ENCODE measurements at places on chromosomes 4 and X.

GRCh38 chrX:112067601-112068000 is 15.0 kb downstream of the TRPC5 start:
- DNase-seq, result no peak

GRCh38 chrX:108396188-108396891 is 41.9 kb downstream of the COL4A6 start:
- peak; percentile 16 for DNase-seq

DNA sequence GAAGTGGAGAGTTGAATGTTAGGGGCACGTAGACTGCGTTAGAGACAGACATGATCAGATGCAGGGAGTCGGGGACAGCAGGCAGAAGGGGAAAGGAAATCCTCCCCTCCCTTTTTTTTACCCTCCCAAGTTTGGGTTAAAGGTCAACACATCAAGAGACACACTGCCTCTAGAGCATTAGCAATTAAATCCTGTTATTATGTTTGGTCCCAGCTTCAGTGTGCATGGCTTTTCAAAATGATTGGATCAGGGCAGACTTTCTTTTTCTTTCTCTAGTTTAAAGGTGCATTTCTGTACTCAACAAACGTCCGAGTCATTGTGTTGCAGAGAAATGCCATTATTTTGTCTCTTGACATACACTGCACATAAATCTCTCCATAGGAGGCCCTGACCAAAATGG is 63.9 kb downstream of the USP26 start:
- no peak for DNase-seq

DNA sequence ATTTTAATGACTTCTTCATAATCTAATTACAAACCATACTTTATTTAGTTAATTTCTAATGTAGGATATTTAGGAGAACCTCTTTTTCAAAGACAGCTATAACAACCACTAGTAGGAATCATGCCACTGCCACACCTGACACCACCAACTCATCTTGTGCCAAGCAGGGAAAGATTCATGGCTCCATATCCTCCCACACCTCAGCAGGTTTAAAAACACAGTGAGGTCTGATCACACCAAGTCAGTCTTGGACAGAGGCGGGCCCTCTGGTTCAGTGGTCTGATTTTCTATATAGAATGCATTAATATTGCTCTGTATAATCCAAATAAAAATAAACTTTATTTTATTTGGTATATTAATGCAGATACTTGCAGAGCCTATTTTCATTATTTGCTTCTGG is 227.7 kb upstream of the TTC29 start:
- DNase-seq, result no peak

DNA sequence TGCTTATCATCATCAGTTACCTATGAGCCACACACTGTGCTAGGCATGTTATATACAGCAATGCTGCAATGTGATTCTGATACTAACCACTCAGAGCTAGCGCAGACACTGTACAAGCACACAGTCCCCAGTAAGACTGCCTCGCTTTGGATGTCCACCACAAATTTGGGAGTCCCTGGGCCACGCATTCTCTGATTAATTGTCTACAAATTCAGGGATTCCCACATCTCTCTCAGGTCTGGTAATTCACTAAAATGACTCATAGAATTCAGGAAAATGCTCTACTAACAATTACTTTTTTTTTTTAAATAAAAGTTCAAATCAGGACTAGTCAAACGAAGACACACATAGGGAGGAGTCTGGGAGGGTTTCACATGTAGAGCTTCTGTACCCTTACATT is 652.1 kb upstream of the AADAT start:
- no peak for DNase-seq

- DNase-seq, result no peak
Observed at GRCh38 chr4:182093431-182093831, 149.8 kb upstream of the TENM3 start.

DNA sequence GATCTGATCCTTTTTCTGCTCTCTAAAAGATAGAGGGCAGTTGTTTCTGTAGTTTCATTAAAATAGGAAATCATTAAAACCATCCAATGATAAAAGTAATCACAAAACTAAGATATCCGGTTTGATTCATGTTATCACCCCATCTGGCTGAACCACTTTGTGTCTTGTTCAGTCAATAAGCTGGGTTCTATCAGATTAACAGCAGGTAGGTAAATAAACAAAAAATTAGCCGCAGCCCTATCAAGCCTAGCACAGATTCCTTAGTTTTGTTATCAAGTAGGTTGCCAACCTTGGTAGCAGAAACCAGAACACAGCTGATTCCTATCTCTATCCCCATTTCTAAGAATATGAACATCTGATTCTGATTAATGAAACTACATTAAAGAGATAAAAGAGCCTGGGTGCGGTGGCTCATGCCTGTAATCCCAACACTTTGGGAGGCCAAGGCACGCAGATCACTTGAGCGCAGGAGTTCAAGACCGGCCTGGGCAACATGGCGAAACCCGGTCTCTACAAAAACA is 118.6 kb upstream of the PLAC1 start:
- no peak for DNase-seq

DNA sequence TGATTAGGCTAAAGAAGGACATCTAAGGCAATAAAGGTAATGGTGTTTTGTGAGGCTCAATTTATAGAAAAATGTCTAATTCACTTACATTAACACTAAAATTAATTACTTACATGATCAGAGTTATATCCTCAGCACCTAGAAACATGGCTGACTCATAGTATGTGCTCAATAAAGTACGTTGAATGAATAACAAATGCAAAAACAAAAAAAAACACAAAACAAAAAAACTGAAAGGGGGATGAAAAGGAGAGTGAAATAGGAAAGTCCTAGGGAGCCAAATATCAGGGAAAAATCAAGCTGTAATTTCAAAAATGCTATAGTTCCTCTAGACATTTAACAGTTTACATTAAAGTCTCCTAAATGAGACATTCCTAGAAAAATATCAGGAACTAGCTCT is 18.7 kb downstream of the MBNL3 start:
- DNase-seq, result no peak

- DNase-seq, result no peak
Observed at GRCh38 chrX:46029777-46030176, 515.4 kb downstream of the ZNF674 start.

- no peak for DNase-seq
Observed at GRCh38 chr4:180179146-180179545, 2064.1 kb upstream of the TENM3 start.
